Left forelimb (tissue), 1 donor: ENCODE measurements at places on chromosomes 2 and 18.

DNA sequence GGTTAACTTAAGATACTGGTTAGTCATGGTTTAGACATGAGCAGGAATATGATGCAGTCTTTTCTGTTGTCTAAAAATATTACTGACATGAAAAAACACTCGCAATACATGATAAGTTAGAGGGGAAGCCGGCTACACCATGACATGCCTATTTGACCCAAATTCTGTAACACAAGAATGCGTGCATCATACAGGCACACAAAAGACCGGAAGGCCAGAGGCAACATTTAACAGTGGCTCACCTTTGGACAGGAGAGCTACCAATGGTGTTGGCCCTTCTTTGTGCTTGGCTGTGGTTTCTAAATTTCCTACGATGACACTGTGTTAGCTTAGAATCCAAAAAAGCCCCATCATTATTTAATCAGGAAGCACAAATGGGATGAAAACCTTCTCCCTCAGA, 4.1 kb downstream of the PARD6G start:
- no peak for DNase-seq

DNA sequence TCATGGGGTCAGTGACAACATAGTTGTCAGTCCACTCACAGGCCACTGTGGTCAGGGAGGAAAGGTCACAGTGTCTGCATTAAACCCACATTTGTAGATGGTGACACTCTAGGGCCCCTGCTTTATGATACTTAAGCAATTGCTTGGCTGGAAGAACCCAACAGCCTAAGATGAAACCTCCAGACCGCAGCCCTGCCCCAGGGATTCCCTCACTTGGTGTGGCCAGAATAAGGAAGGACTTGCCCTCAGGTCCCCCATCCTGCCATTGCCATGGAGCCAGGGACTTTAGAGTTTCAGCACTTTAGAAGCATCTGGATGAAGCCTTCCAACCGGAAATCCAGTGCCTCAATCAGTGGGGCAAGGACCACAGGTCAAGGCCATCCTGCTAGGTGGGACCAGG, 63.9 kb upstream of the LAPTM4A start:
- DNase-seq = no peak

- no peak for DNase-seq
These were observed 630.1 kb upstream of the PIK3C3 start for GRCh38 chr18:41324934-41325333.

DNA sequence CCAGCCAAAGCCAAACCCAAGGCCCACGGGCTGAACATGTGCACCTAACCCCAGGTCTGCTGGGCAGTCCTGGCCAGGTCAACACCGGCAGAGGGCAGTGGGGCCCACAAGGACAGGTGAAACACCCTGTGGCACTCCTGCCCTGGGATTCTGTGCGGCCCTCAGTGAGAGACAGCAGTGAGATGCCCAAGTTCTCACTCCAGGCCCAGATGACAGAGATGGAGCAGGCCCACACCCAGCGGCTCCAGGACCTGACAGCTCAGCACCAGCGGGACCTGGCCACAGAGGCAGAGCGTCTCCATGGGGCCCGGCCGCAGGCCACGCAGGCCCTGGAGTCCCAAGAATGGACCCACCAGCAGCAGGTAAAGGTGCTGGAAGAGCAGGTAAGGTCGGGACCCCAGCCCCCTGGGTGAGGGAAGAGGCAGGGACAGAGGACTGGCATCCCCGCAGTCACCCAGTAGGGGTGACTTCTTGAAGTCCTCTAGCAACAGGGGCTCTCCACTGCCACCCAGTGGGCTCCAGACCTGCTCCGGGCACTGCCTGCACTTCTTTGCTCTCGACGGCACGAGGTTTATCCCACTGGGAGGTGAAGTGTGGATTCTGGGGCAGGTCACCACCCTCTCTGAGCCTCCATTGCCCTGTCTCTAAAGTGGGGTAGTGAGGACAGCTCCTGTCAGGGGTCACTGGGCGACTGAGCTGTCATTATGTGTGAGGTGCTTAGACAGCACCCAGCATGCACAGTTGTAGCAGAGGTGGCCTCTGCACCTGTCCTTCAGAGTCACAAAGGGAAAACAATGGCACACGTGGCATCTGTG, 8.8 kb upstream of the SNED1 start:
- peak; percentile 64 for DNase-seq

DNA sequence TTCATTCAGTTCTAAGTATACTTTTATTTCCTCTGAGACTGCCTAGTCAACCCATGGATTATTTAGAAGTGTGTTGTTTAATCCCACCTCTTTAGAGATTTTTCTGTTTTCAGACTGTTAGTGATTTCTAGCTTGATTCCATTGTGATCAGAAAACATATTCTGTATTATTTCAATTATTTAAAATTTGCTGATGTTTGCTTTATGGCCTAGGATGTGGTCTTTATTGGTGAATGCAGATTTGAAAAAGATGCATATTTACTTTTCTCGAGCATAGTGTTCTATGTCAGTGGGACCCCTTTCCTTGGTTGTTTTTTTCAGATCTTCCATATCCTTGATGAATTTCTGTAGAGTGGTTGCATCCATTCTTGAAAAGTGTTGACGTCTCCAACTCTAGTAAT, 487.2 kb upstream of the HS6ST1 start:
- DNase-seq = no peak
